IMR-90 (cell line): ENCODE measurements at places on chromosomes 6 and 20. TPM values are rescaled to one million over a fixed set of nuclear protein-coding genes. Genes with fewer than 3 reads are reported as not detected.

STX16 gene
- 48.5 and 58.2 TPM in 2 replicates for polyA plus RNA-seq

SNAP25 gene
- polyA plus RNA-seq: 2.0 and 2.8 TPM in 2 replicates

NNAT gene
- 6.5 and 8.2 TPM in 2 replicates for polyA plus RNA-seq

FAM217A gene
- not detected in 2 replicates for polyA plus RNA-seq

PRL gene
- polyA plus RNA-seq: not detected in 2 replicates

PTGIS gene
- polyA plus RNA-seq: 2.4 and 2.6 TPM in 2 replicates

RAD21L1 gene
- not detected in 2 replicates for polyA plus RNA-seq

SALL4 gene
- polyA plus RNA-seq: 0.03 TPM in 1 of 2 replicates, not detected in the other

PDE7B gene
- 7.8 and 8.1 TPM in 2 replicates for polyA plus RNA-seq

ID4 gene
- 3.6 and 7.3 TPM in 2 replicates for polyA plus RNA-seq

LCA5 gene
- polyA plus RNA-seq: 0.87 and 1.2 TPM in 2 replicates

ANKEF1 gene
- polyA plus RNA-seq: 0.20 and 0.31 TPM in 2 replicates

MCHR2 gene
- not detected in 2 replicates for polyA plus RNA-seq

CCR6 gene
- not detected in 2 replicates for polyA plus RNA-seq

EYS gene
- not detected in 2 replicates for polyA plus RNA-seq

OSER1 gene
- 27.7 and 32.6 TPM in 2 replicates for polyA plus RNA-seq

HEY2 gene
- not detected in 2 replicates for polyA plus RNA-seq

ADGRF5 gene
- not detected in 2 replicates for polyA plus RNA-seq

ZHX3 gene
- 22.0 and 25.0 TPM in 2 replicates for polyA plus RNA-seq

GTF2H4 gene
- 29.5 and 30.8 TPM in 2 replicates for polyA plus RNA-seq

VSTM2L gene
- polyA plus RNA-seq: 0.19 and 0.57 TPM in 2 replicates

CASP8AP2 gene
- polyA plus RNA-seq: 4.1 and 5.0 TPM in 2 replicates

GNAS-AS1 gene
- polyA plus RNA-seq: 0.60 and 0.90 TPM in 2 replicates

VGLL2 gene
- polyA plus RNA-seq: not detected in 2 replicates

PCSK2 gene
- polyA plus RNA-seq: not detected in 2 replicates

IRF4 gene
- polyA plus RNA-seq: not detected in 2 replicates

BFSP1 gene
- polyA plus RNA-seq: 0.85 and 1.1 TPM in 2 replicates

RGS17 gene
- 0.53 and 0.75 TPM in 2 replicates for polyA plus RNA-seq

KIF13A gene
- polyA plus RNA-seq: 22.5 and 23.3 TPM in 2 replicates

FRK gene
- under 0.01 and 0.02 TPM in 2 replicates for polyA plus RNA-seq

IL22RA2 gene
- not detected in 2 replicates for polyA plus RNA-seq

BPIFB2 gene
- not detected in 2 replicates for polyA plus RNA-seq

XKR7 gene
- not detected in 2 replicates for polyA plus RNA-seq

HLA-DOB gene
- polyA plus RNA-seq: 1.6 and 2.3 TPM in 2 replicates

DYNLT2 gene
- 0.32 and 0.44 TPM in 2 replicates for polyA plus RNA-seq

TREML2 gene
- not detected in 2 replicates for polyA plus RNA-seq
